ENCODE measurements at places on chromosomes 2 and 18.

DNA sequence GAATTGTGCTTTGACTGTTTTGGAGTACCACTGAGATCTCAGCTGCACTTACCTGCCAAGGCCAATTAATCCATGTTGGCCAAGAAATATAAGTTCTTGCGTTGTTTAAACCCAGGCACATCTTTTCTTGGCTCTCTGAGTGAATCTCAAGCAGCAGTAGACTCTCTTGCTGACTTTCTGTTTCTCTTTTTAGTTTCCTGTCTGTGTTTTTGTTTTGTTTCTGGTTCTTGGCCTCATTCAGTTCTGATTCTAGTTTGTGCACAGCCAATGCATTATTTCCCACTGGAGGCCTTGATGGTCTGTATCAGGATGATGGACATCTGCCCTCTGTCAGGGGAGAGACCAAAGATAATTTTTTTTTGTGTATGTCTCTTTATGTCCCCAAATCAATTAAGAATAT, 379.4 kb downstream of the CDH2 start:
- DNase-seq = no peak

- no peak for DNase-seq
These were observed 145.3 kb upstream of the ITGA4 start for GRCh38 chr2:181311837-181312236.

DNA sequence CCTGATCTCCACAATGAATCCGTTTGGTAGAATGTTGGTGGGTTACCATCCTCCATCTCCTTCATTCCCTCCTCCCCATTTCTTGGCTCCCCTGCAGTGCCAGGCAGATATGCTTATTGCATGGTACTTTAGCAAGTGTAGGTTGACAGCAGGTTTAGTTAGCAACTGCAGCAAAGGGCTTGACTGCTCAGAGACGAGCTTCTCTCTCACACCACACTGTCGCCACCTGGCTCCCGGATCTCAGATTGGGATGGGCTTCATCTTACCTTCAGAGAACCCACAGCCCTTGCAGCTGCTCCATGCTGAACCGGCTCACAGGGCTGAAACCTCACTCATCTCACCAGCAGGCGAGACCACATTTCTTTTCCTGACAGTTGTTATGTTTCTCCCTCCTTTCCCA, 88.8 kb downstream of the VWA3B start:
- DNase-seq = no peak

DNA sequence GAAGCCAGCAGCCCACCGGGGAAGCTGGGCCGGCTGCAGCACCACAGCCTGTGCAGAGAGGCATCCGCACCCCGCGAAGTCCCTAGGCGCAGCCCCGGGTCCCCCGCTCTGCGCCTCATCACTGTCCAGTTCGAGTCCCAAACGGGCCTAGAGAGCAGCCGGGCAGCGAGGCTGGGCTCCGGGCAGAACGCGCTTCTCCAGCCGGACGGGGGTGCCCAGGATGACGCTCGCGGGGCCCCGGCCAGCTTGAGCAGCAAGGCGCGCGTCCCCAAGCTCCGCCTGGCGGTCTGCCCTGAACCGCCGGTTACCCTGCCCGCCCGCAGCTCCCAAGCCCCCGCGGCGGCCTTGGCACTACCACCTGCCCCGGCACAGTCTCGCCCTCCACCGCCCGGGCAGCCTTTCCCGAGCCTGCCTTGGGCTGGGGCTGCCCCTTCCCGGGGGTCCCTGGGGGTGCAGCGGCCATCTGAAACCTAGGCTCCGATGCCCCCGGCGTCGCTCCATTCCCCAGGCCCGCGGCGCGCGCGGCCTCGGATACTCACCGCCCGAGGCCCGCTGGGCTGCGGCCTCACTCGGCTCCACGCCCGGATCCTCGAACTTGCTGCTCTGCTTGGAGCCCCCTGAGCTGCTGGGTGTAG, 591 bp downstream of the SLC16A14 start:
- DNase-seq = no peak

GRCh38 chr2:215382480-215382879, 53.4 kb downstream of the FN1 start:
- DNase-seq = no peak

GRCh38 chr2:216956820-216957493, 97.1 kb upstream of the TNP1 start:
- no peak for DNase-seq

GRCh38 chr2:157479081-157480027, 35.5 kb upstream of the CYTIP start:
- DNase-seq = no peak

GRCh38 chr2:45103351-45104345, 94.4 kb upstream of the SIX2 start:
- DNase-seq = no peak

DNA sequence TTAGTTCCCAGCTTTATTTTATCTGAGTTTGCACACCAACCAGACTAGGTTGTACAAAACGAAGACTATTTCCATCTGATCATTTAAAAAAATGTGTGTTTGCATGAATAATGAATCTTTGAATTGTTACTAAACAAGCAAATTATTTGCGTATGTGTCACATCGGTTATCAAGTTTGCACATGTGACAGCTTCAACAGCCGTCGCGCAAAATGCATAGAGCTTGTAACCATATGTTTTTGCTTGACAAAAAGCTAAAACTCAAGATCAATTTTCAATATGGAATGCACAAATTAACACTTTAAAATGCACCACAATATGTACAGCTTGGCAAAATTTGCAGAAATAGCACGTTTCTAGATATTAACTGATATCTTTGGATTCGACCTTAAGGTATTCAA, 184.1 kb downstream of the PTGR3 start:
- no peak for DNase-seq

GRCh38 chr18:3760741-3761140, 310.8 kb downstream of the TGIF1 start:
- no peak for DNase-seq

GRCh38 chr2:14081521-14081920, 551.0 kb upstream of the LRATD1 start:
- no peak for DNase-seq

DNA sequence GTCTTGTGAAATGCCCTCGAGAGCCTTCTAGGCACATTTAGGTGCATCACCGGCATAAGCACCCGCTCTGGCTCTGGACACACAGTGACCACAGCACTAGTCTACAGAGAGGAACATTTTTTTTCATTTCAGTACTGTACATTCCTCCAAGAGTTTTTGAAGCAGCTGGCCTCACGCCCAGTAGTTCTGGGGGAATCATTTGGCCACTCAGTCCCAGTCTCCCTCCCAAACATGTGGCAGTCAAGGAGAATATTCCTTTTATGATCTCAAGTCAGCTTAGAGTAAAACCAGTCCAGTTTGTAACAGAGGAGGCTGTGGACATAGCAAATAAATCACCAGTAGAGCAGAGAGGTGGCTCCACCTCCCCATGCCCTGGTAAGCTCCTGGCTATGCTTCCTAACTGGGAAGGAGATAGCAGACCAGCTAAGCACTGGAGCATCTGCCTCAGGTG, 48.1 kb downstream of the KCNE4 start:
- no peak for DNase-seq

DNA sequence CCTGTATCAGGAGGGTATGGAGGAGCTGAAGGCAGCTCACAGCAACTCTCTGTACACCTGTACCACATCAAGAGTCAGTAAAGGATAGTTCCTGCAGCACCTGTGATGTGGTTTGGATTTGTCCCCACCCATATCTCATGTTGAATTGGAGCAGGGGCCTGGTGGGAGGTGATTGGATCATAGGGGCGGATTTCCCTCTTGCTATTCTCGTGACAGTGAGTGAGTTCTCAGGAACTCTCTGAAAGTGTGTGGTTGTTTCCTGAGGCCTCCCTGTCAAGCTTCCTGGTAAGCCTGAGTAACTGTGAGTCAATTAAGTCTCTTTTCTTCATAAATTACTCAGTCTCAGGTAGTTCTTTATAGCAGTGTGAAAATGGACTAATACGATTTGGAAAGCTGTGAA, 28.9 kb downstream of the OSBPL1A start:
- no peak for DNase-seq

DNA sequence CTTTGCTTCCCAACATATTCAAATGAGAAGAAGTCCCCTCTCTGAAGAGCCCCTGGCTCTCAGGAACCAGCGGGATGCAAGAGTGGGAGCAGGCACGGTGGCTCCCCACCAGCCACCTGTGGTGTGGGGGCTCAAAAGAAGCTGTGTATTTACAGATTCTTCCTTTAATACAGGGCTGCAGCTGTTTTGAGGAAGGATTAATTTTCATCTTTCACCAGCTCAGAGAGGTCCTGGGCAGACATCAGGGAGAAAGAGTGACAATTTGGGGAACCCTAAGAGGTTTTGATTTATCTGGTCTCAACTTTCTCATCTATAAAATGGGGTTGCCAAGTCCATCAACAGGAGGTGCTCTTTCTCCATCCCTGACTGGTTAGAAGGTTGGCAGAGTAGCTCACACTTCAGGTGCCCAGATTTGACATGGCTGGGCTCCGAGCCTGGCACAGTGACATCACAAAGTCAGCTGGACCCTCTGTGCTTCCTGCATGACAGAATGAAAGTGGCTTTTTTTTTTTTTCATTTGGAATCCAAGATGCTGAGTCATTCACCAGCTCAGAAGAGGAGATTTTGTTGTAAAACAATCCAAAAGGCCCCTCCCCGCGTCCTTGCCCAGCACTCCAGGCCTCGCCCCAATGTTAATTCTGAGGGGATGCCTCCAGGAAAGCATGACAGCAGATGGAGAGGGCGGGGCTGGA, 15.5 kb upstream of the SIX2 start:
- no peak for DNase-seq

- no peak for DNase-seq
These were observed 85.4 kb upstream of the ZCCHC2 start for GRCh38 chr18:62437235-62438017.

DNA sequence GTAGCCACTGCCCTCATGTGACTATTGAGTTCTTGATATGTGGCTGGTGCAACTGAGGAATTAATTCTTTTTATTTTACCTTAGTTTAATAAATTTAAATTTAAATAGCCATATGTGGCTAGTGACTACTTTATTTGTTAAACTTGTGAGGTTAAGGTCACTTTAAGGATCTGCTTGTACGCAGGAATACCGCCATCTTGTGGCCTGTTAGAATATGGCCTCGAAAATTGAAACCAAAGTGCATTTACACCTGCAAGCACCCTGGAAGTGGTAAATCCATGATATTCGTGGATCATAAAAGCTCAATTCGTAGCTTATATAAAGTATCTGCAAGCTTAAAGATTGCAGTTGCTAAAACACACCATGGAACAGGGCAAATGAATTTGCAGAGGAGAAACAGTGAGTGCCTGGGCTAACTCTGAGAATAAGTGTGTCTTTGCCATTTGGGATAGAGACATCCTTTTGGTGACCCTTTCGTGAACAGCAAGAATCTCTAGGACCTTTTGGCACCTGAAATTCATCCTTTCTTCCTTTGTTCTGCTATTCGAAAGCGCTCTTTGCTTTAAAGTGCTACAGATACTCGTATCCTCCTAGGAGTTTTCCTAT, 59.9 kb upstream of the REG3A start:
- DNase-seq = no peak

DNA sequence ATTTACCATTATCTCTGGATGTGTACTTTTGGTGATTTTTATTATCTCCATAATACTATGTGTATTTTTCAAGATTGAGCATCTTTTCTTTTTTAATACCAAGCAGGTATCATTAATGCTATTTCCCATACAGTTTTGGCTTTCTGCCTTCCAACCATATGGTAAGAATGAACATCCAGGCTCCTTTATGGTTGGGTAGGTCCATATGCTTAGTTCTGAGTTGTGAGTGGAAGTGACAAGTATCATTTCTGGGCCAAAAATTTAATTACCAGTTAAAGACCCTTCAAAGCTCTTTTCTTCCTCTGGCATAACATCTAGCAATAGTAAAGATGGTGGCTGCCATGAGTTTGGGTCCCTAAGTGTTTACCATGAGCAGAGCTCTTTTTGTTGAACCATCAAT, 4.3 kb upstream of the RBM43 start:
- no peak for DNase-seq

GRCh38 chr2:172614932-172615331, 59.0 kb downstream of the PDK1 start:
- DNase-seq = no peak
